A549 treated with GW870086 at 1 μM for 4 hours (cell line): ENCODE measurements at places on chromosomes 11 and 22. TPM values are rescaled to one million over a fixed set of nuclear protein-coding genes. Genes with fewer than 3 reads are reported as not detected.

Gene GGT5
- total RNA-seq: 2.1 to 3.3 TPM (median 2.5 TPM) in 5 replicates

Gene HEPN1
- not detected in 5 replicates for total RNA-seq

Gene SCN3B
- total RNA-seq: 0.10 to 0.22 TPM (median 0.13 TPM) in 5 replicates

Gene ABCG4
- 0.24 to 0.37 TPM (median 0.30 TPM) in 5 replicates for total RNA-seq

Gene OR10D3
- not detected in 5 replicates for total RNA-seq

Gene OR4C16
- total RNA-seq: not detected in 5 replicates

Gene MOB2
- total RNA-seq: 37.2 to 43.6 TPM (median 41.6 TPM) in 5 replicates

Gene TRIM49
- 0.07 TPM in 1 of 5 replicates, not detected in the others for total RNA-seq

Gene CCDC116
- 0.09 TPM in 1 of 5 replicates, not detected in the others for total RNA-seq

Gene BEST1
- 2.4 to 5.4 TPM (median 2.9 TPM) in 5 replicates for total RNA-seq

Gene OR10W1
- total RNA-seq: not detected in 5 replicates

Gene LARGE2
- total RNA-seq: 2.0 to 3.4 TPM (median 2.9 TPM) in 5 replicates

Gene PYGM
- 0.17 to 0.58 TPM (median 0.32 TPM) in 5 replicates for total RNA-seq

Gene CTSD
- 357 to 564 TPM (median 482 TPM) in 5 replicates for total RNA-seq

Gene CD3E
- total RNA-seq: not detected in 5 replicates

Gene MFNG
- total RNA-seq: 2.2 to 2.5 TPM (median 2.3 TPM) in 5 replicates

Gene MED15
- 51.5 to 66.4 TPM (median 60.9 TPM) in 5 replicates for total RNA-seq

Gene OR52B4
- total RNA-seq: not detected in 5 replicates
